ENCODE measurements at places on chromosomes 12 and 14.

DNA sequence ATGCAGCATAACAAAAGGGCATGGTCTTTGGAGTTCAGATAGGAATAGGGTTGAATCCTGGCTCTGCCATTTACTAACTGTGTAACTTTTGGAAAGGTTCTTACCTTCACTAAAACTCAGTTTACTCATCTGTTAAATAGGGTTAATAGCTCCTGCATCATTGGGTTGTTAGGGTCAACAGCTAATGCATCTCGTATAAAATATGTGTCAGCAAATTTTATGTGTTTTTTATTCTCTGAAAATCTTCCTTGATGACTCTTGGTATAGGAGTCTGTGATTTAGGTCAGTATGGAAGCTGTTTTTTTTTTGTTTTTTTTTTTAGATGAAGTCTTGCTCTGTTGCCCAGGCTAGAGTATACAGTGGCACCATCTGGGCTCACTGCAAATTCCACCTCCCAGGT lies 36.1 kb upstream of the SRP54 start:
- DNase-seq = no peak

- DNase-seq = no peak
Measured at GRCh38 chr14:86533834-86534233, 1003.9 kb downstream of the FLRT2 start.

GRCh38 chr12:71524626-71525025 lies 85.0 kb downstream of the LGR5 start:
- DNase-seq = no peak

GRCh38 chr14:76715511-76716081 lies 45.7 kb upstream of the VASH1 start:
- no peak for DNase-seq

DNA sequence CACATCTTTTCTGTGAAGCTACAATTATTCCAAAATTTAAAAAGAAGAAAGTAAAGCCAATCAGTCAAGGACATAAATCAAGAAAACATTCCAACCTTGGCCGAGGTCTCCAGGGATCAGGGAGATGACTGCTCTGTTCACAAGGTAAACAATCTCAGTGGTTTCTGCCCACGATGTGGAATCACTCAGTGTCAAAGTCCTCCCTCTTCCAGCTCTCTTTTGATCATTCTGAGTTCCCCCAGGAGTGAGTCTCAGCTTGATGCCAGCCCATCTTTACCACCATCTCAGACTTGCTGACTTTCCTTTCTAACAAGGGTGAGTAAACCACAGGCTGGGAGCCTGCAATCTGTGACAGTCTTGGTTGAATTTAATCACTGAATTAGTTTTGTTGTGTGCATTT lies 4.8 kb upstream of the SERPINA9 start:
- no peak for DNase-seq

DNA sequence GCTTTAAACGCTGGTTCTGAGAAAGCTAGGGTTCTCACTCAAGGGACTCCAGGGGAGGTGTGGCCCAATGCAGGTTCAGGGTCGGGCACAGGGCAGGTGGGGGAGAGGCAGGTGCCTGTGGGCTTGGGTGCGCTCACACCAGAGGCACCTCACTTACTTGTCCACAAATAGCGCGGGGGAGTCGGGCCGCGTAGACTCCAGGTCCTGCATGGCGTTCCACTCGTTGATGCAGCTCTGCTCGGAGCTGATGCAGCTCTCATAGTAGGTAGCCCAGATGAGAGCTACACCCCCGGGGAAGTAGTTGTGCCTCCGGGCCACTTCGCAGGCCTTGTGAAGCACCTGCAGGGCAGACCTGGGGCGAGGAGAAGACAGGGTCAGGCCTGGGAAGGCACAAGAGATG lies 49.9 kb downstream of the SSH1 start:
- no peak for DNase-seq

DNA sequence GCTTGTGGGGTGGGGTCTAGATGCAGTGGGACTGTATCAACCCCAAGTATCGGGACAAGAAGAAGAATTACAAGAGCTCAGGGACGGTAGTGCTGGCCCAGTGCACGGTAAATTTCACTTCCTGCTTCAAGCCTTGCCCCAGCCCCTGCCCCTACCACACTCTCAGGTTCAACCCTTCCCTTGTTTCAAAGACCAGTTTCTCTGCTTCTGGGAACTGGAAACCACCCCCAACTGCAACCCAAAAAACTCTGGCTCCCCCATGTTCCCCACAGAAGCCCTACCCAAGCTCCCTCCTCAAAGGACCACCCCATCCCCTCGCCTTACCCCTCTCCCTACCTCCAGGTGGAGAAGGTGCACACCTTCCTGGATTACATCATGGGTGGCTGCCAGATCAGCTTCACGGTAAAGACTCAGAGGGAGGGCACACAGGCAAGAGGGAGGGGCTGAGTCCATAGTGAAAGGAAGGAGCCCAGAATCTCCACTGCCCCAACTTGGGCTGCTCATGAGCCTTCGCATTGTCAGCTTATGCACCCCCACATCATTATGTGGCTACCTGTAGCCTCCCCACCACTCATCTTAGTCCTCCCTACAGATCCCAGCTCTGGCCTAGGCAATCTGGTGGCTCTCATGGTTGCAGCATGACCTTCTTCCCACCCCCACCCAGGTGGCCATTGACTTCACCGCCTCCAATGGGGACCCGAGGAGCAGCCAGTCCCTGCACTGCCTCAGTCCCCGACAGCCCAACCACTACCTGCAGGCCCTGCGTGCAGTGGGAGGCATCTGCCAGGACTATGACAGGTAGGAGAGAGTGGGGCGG lies 4.3 kb downstream of the CPNE6 start:
- DNase-seq = no peak

GRCh38 chr14:101078892-101079221 lies 175.3 kb upstream of the RTL1 start:
- DNase-seq = peak; percentile 6

GRCh38 chr12:43282106-43282505 lies 269.9 kb downstream of the ADAMTS20 start:
- no peak for DNase-seq

GRCh38 chr14:23301969-23302289 lies 730 bp downstream of the PPP1R3E start:
- DNase-seq = no peak

GRCh38 chr12:60052483-60052882 lies 456.7 kb downstream of the SLC16A7 start:
- DNase-seq = no peak

All from testis (tissue), 5 donors.